ENCODE measurements at places on chromosomes 4 and X.
A peak's percentile ranks its signal among the peaks of the same experiment; 100 is the strongest.

- H3K4me1 ChIP-seq = no peaks in the 10 kb centered on the region
- DNase-seq = no peak
- no peak overlapping the region for H3K4me3 ChIP-seq
- H3K27ac ChIP-seq = no peak overlapping the region
- no peaks in the 10 kb centered on the region for H3K36me3 ChIP-seq
These were observed 262.8 kb downstream of the SNCA start for GRCh38 chr4:89574176-89574575.

- no peak overlapping the region for H3K27ac ChIP-seq
- H3K4me3 ChIP-seq = no peak overlapping the region
- H3K36me3 ChIP-seq = no peaks in the 10 kb centered on the region
These were observed 65.6 kb upstream of the BMP2K start for GRCh38 chr4:78710536-78710935.

GRCh38 chrX:118839334-118839958 lies 15.8 kb downstream of the ZCCHC12 start:
- peak overlapping the region; percentile 44 for H3K4me3 ChIP-seq
- no peak overlapping the region for H3K27ac ChIP-seq
- H3K36me3 ChIP-seq = no peaks in the 10 kb centered on the region

GRCh38 chr4:151291485-151291884 lies 14.5 kb downstream of the PRSS48 start:
- H3K36me3 ChIP-seq = no peaks in the 10 kb centered on the region
- H3K4me1 ChIP-seq = no peaks in the 10 kb centered on the region
- DNase-seq = no peak
- no peak overlapping the region for H3K4me3 ChIP-seq

DNA sequence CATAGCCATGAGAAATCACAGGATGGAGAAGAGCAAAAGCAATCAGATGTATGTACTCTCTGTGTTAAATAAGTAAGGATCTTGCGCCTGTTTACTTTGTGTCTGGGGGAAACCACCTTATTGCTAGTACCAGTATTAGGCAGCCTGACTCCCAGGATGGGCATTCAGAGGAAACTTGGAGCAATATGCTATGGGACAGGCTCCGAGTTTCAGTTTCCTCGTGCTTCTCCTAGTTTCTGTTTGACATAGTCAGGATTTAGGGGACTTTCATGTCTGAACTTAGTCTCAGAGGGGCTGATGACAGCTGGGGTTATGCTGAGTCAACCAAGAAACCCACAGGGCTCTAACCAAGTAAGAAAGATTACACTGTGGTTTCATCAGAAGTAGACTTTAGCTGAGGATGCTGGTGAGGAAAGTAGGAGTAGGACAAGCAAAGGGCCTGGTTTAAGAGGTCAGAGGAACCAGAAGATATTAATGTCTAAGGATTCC lies 13.5 kb downstream of the NSUN7 start:
- no peak overlapping the region for H3K27ac ChIP-seq
- no peaks in the 10 kb centered on the region for H3K27me3 ChIP-seq
- H3K4me1 ChIP-seq = no peaks in the 10 kb centered on the region
- no peaks in the 10 kb centered on the region for H3K36me3 ChIP-seq
- no peak for DNase-seq

GRCh38 chr4:105155426-105155825 lies 8.8 kb downstream of the TET2 start:
- no peaks in the 10 kb centered on the region for H3K4me1 ChIP-seq
- H3K27ac ChIP-seq = no peak overlapping the region
- no peak overlapping the region for H3K4me3 ChIP-seq
- no peak for DNase-seq

- no peaks in the 10 kb centered on the region for H3K36me3 ChIP-seq
- no peaks in the 10 kb centered on the region for H3K27me3 ChIP-seq
- no peaks in the 10 kb centered on the region for H3K4me1 ChIP-seq
- DNase-seq = no peak
- no peak overlapping the region for H3K4me3 ChIP-seq
- H3K27ac ChIP-seq = no peak overlapping the region
These were observed 7.6 kb upstream of the OGT start for GRCh38 chrX:71525316-71525715.

- no peak overlapping the region for H3K4me3 ChIP-seq
- no peaks in the 10 kb centered on the region for H3K36me3 ChIP-seq
- H3K27me3 ChIP-seq = peaks cover 4% of the 10 kb centered on the region
These were observed 92.6 kb upstream of the MAPK10 start for GRCh38 chr4:86452422-86452891.

DNA sequence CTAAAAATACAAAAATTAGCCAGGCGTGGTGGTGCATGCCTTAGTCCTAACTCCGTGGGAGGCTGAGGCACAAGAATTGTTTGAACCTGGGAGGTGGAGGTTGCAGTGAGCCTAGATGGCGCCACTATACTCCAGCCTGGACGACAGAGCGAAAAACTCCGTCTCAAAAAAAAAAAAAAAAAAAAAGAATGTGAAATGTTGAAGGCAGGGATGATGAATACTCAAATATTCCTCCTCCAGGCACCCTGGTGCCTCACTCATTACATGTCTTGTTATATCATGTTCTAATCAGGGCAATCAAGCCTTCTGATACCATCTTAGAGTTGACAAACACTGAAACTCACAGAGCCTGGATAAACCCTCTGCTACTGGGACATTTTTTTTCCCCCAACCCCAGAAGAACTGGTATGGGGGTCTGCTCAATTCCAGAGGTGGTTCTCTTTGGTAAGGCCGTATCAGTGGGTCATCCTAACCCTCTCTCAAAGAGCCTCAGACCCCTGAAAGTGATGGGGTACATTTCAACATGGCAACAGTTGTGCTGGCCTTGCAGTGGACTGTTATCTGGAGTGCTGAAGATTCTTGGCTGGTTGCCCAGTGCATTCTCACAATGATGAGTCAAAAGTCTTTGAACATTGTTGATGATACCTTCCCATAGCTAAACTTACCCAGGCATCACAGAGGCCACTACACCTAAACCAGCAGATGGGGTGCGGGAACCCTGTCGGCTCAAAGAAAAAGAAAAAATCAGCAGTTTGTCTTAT lies 2.4 kb upstream of the SH3KBP1 start:
- H3K36me3 ChIP-seq = no peaks in the 10 kb centered on the region
- H3K4me1 ChIP-seq = peaks cover 20% of the 10 kb centered on the region
- H3K4me3 ChIP-seq = no peak overlapping the region
- no peak overlapping the region for H3K27ac ChIP-seq

- no peak for DNase-seq
- no peak overlapping the region for H3K4me3 ChIP-seq
- H3K27ac ChIP-seq = no peak overlapping the region
- peaks cover 18% of the 10 kb centered on the region for H3K36me3 ChIP-seq
- no peaks in the 10 kb centered on the region for H3K27me3 ChIP-seq
- H3K4me1 ChIP-seq = no peaks in the 10 kb centered on the region
These were observed 84.4 kb downstream of the LRP2BP start for GRCh38 chr4:185311113-185311888.

DNA sequence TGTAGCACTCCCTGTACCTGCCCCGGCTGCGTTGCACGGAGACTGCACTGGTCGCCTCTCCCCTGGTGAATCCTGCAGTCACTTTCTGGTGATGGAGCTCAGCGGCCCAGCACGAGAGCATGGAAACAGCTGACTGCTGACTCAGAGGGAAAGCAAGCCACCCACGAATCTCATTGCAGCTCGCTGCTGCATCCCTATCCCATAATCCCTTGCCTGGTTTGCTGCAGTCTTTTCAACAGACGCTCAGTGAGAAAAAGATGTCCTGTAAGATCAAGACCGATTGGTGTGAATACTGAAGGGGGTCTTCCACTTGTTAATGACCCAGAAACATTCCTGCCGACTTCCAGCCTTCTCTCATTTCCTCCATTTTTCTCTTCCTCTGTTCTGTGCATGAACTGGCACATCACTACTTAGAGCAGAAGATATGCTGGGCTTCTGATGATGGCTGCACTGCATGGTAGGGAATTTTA lies 52.9 kb downstream of the TRIM2 start:
- H3K36me3 ChIP-seq = no peaks in the 10 kb centered on the region
- H3K27ac ChIP-seq = no peak overlapping the region
- DNase-seq = peak; percentile 40
- peak overlapping the region; percentile 24 for H3K4me3 ChIP-seq

- no peak overlapping the region for H3K27ac ChIP-seq
- H3K4me3 ChIP-seq = no peak overlapping the region
- H3K4me1 ChIP-seq = no peaks in the 10 kb centered on the region
- H3K36me3 ChIP-seq = no peaks in the 10 kb centered on the region
- H3K27me3 ChIP-seq = no peaks in the 10 kb centered on the region
- no peak for DNase-seq
These were observed 298.5 kb upstream of the BMP3 start for GRCh38 chr4:80732010-80732409.

DNA sequence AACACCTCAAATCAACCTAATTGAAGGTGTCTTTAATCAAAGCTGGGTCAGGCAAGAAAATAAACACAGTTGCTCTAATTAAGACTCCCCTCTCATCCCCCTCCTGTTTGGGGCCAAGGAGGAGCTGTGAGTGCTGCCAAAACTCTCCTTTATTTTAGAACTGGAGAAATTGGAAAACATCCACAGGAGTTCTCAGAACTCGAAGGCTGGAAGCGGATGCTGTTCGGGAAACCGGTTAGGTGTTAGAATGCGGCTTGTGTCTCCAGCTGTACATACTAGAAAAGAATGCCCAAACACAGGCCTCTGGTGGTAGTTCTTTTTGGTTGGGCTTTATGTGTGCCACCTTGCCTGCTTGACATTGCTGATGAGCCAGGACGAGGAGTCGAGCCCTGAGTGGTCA lies 118.2 kb downstream of the GPR143 start:
- H3K27ac ChIP-seq = no peak overlapping the region
- peaks cover 9% of the 10 kb centered on the region for H3K4me1 ChIP-seq
- no peak overlapping the region for H3K4me3 ChIP-seq
- no peaks in the 10 kb centered on the region for H3K27me3 ChIP-seq
- H3K36me3 ChIP-seq = no peaks in the 10 kb centered on the region
- no peak for DNase-seq

- H3K27me3 ChIP-seq = no peaks in the 10 kb centered on the region
- no peak overlapping the region for H3K4me3 ChIP-seq
- no peak for DNase-seq
- peaks cover 4% of the 10 kb centered on the region for H3K4me1 ChIP-seq
These were observed 57.6 kb downstream of the DOCK11 start for GRCh38 chrX:118553042-118553710.

GRCh38 chr4:140242357-140243277 lies 88.6 kb upstream of the MAML3 start:
- H3K4me3 ChIP-seq = no peak overlapping the region
- H3K27ac ChIP-seq = no peak overlapping the region
- H3K27me3 ChIP-seq = no peaks in the 10 kb centered on the region
- H3K36me3 ChIP-seq = no peaks in the 10 kb centered on the region

GRCh38 chr4:40350627-40351227 lies 15.6 kb downstream of the CHRNA9 start:
- peaks cover 2% of the 10 kb centered on the region for H3K27me3 ChIP-seq
- H3K4me3 ChIP-seq = no peak overlapping the region
- H3K4me1 ChIP-seq = no peaks in the 10 kb centered on the region
- no peaks in the 10 kb centered on the region for H3K36me3 ChIP-seq
- H3K27ac ChIP-seq = no peak overlapping the region

DNA sequence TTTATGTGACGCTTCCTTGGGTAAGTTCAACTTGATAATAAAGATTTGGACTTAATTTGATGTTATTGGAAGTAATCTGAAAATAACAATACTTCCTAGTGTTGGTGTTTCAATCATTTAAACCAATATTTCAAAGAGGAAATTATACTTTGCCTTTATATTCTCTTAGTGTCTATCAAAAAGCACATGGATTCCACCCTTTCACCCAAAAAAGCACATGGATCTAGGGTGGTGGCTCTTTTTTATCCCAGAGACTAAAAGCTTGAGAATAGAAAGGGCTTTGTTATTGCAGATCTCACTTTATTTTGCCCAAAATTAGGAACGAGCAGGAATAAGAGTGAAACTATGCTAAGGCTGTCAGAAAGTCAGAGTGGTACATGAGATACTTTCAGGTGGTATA lies 75.1 kb upstream of the RASGEF1B start:
- no peaks in the 10 kb centered on the region for H3K36me3 ChIP-seq
- H3K4me3 ChIP-seq = no peak overlapping the region
- H3K4me1 ChIP-seq = no peaks in the 10 kb centered on the region

GRCh38 chr4:184489771-184490170 lies 15.4 kb upstream of the IRF2 start:
- no peak overlapping the region for H3K4me3 ChIP-seq
- DNase-seq = no peak
- H3K27me3 ChIP-seq = no peaks in the 10 kb centered on the region
- no peak overlapping the region for H3K27ac ChIP-seq
- no peaks in the 10 kb centered on the region for H3K4me1 ChIP-seq

DNA sequence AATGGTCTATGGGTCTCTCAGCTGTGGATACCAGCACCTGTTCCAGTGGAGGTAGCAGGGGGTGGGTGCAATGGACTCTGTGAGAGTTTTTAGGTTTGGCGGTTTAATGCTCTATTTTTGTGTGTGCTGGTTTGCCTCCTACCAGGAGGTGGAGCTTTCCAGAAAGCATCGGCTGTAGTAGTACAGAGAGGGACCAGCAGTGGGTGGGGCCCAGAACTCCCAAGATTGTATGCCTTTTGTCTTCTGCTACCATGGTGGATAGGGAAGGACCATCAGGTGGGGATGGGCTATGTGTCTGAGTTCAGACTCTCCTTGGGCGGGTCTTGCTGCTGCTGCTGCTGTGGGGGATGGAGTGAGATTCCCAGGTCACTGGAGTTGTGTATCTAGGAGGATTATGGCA lies 557.2 kb upstream of the GRID2 start:
- no peak for DNase-seq
- no peak overlapping the region for H3K27ac ChIP-seq
- H3K4me3 ChIP-seq = no peak overlapping the region
- no peaks in the 10 kb centered on the region for H3K36me3 ChIP-seq
- no peaks in the 10 kb centered on the region for H3K27me3 ChIP-seq

GRCh38 chr4:25060963-25061340 lies 30.2 kb upstream of the LGI2 start:
- no peak for DNase-seq
- H3K4me1 ChIP-seq = no peaks in the 10 kb centered on the region
- no peak overlapping the region for H3K27ac ChIP-seq
- peaks cover 2% of the 10 kb centered on the region for H3K27me3 ChIP-seq
- H3K36me3 ChIP-seq = no peaks in the 10 kb centered on the region
- no peak overlapping the region for H3K4me3 ChIP-seq

GRCh38 chrX:129876771-129877305 lies 29.1 kb upstream of the UTP14A start:
- no peaks in the 10 kb centered on the region for H3K4me1 ChIP-seq
- DNase-seq = no peak
- H3K36me3 ChIP-seq = no peaks in the 10 kb centered on the region

DNA sequence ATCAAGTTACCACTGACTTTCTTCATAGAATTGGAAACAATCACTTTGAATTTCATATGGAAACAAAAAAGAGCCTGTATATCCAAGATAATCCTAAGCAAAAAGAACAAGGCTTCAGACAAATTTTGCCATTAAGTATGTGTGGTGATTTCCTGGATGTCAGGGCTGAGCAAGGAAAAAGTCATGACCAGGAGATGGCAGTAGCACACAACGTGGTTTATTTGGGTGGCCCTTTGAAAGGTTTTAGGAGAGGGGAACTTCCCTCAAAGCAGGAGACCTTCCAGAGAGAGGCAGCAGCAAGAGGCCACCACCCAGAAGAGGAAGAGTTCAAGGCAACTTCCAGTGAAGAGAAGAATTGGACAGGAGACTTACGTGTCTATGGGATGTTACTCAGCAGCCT lies 18.1 kb upstream of the ZXDB start:
- no peak for DNase-seq
- H3K4me1 ChIP-seq = no peaks in the 10 kb centered on the region
- no peaks in the 10 kb centered on the region for H3K27me3 ChIP-seq
- no peak overlapping the region for H3K4me3 ChIP-seq
- no peaks in the 10 kb centered on the region for H3K36me3 ChIP-seq
- no peak overlapping the region for H3K27ac ChIP-seq
